ENCODE measurements at places on chromosomes 5 and 9.

GRCh38 chr9:68895741-68896478 is 118.0 kb downstream of the PRKACG start:
- no peak for DNase-seq

- DNase-seq, result no peak
Measured at GRCh38 chr5:135671052-135671705, 92.4 kb upstream of the CXCL14 start.

DNA sequence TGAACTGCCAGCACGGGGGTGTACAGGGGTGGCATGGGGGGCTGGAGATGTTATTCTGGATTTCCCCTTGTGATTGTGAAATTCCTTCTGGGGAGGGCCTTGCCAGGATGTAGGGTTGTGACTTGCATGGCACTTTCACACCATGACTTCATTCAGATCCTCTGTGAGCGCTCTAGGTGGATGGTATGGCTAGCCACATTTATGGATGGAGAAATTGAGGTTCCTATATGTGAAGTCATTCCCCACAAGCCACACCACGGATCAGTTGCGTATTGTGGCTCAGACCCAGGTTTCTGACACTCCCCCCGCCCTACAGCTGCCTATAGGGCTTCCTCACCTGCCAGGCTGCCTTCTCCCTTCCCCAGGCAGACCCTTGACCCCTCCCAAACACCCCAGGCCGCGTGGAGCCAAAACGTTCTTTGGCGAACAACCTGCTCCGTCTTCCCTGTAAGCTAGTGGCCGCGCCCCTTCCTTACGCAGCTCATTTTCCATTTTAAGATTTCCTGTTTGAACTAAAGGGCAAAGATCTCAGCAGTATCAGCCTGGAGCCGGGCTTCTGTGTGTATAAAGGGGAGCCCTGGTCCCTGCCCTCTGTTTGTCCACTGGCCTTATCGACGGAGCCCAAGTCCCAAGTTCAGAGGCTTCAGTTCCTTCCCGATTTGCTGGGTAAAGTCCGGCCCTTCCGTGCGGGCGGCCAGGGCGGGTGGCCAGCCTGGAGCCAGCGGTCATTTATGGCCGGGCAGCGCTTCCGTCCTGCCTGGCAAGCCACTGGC is 97.8 kb upstream of the KLF4 start:
- no peak for DNase-seq

GRCh38 chr5:104646416-104646815 is 1083.8 kb upstream of the NUDT12 start:
- DNase-seq, result no peak

DNA sequence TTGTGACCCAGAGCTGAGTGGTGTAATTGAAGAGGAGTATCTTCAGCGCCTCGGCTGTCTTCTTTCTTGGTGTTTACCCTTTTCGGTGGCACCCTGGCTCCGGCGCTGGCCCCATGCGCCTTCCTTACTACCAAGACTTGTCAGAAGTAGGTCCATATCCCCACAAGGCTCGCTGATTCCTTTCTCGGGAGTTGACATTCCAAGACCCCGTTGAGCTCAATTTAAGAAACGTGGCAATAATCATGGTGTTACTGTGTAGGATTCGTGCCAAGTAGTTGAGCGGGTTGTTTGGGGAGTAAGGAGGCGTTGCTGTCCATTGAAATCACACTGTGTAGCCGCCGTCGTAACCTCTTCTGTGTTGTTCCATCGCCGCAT is 795 bp downstream of the NDUFAF2 start:
- no peak for DNase-seq
